CD8-positive, alpha-beta memory T cell (primary cell): ENCODE measurements at places on chromosomes 3 and 15. TPM values are rescaled to one million over a fixed set of nuclear protein-coding genes. Genes with fewer than 3 reads are reported as not detected.

- H3K27ac ChIP-seq = no peak overlapping the region
- no peaks in the 10 kb centered on the region for H3K4me1 ChIP-seq
- DNase-seq = no peak
- no peaks in the 10 kb centered on the region for H3K27me3 ChIP-seq
- no peaks in the 10 kb centered on the region for H3K36me3 ChIP-seq
These were observed 46.1 kb downstream of the GPR176 start for GRCh38 chr15:39873978-39874377.

Gene XCR1
- total RNA-seq = not detected

DNA sequence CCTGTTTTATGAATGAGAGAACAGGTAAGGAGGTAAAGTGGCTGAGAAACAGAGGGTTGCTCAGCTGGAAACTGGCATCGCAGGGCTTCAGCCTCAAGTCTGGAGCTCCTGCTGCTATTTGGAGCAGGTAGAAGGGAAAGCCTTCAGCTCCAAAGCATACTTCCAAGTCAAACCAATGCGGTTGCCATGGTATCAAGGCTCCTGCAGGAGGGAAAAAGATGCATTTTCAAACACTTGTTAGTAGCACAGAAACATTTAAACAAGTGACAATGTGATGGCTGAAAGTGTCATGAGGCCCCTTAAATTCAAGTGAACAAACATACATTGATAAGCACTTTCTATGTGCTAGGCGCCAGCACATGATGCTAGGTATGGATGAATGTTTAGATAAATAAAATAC, 60.4 kb downstream of the RYR3 start:
- H3K4me3 ChIP-seq = no peak overlapping the region
- no peaks in the 10 kb centered on the region for H3K27me3 ChIP-seq
- no peak overlapping the region for H3K27ac ChIP-seq
- no peaks in the 10 kb centered on the region for H3K36me3 ChIP-seq
- no peak for DNase-seq

GRCh38 chr3:149936812-149937230, 33.9 kb downstream of the PFN2 start:
- no peaks in the 10 kb centered on the region for H3K27me3 ChIP-seq
- H3K4me3 ChIP-seq = no peak overlapping the region
- no peak overlapping the region for H3K27ac ChIP-seq

- H3K36me3 ChIP-seq = no peaks in the 10 kb centered on the region
- H3K27ac ChIP-seq = no peak overlapping the region
- H3K4me1 ChIP-seq = no peaks in the 10 kb centered on the region
- no peak for DNase-seq
These were observed 70.4 kb downstream of the THSD4 start for GRCh38 chr15:71185706-71186105.

GRCh38 chr15:66748708-66749035, 46.6 kb downstream of the SMAD6 start:
- H3K27ac ChIP-seq = no peak overlapping the region
- H3K36me3 ChIP-seq = no peaks in the 10 kb centered on the region
- no peak overlapping the region for H3K4me3 ChIP-seq
- no peaks in the 10 kb centered on the region for H3K4me1 ChIP-seq
- no peak for DNase-seq
- no peaks in the 10 kb centered on the region for H3K27me3 ChIP-seq

GRCh38 chr3:115658337-115659181, 35.2 kb downstream of the GAP43 start:
- H3K4me3 ChIP-seq = peak overlapping the region; percentile 67
- no peaks in the 10 kb centered on the region for H3K36me3 ChIP-seq
- H3K27ac ChIP-seq = peak overlapping the region; percentile 84
- DNase-seq = peak; percentile 73

DNA sequence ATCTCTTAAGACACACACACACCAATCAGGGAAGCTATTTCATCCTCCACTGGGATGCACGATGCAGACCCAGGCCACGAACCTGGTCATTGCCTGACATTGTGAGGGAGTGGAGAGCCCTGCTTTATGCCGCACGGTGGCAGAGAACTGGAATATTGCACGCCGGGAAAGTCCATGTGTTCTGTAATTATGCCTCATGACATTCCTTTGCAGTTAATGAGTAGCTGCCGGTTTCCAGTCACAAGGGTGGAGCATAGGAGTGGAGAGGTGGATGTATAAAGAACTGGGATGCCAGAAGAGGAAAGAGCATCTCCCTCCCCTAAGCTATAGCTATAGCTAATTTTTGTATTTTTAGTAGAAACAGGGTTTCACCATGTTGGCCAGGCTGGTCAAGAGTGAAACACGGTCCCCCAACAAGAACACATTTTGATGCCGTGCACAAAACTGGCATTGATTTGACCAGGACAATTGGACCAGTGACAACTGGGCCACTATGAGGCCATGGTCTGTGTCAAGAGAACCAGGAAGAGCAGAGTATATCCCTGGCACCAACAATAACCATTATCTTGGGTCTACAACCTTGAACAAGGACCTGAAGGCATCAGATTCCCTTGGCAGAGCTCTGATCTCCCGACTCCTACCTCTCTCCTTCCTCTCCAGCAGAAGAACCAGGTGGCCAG, 51.4 kb downstream of the SH3BP5 start:
- peaks cover 80% of the 10 kb centered on the region for H3K4me1 ChIP-seq
- H3K27me3 ChIP-seq = no peaks in the 10 kb centered on the region
- no peak overlapping the region for H3K27ac ChIP-seq
- no peak for DNase-seq
- H3K36me3 ChIP-seq = no peaks in the 10 kb centered on the region

GRCh38 chr3:11930084-11930483, 74.1 kb upstream of the SYN2 start:
- no peak overlapping the region for H3K27ac ChIP-seq
- DNase-seq = no peak
- H3K27me3 ChIP-seq = no peaks in the 10 kb centered on the region

DNA sequence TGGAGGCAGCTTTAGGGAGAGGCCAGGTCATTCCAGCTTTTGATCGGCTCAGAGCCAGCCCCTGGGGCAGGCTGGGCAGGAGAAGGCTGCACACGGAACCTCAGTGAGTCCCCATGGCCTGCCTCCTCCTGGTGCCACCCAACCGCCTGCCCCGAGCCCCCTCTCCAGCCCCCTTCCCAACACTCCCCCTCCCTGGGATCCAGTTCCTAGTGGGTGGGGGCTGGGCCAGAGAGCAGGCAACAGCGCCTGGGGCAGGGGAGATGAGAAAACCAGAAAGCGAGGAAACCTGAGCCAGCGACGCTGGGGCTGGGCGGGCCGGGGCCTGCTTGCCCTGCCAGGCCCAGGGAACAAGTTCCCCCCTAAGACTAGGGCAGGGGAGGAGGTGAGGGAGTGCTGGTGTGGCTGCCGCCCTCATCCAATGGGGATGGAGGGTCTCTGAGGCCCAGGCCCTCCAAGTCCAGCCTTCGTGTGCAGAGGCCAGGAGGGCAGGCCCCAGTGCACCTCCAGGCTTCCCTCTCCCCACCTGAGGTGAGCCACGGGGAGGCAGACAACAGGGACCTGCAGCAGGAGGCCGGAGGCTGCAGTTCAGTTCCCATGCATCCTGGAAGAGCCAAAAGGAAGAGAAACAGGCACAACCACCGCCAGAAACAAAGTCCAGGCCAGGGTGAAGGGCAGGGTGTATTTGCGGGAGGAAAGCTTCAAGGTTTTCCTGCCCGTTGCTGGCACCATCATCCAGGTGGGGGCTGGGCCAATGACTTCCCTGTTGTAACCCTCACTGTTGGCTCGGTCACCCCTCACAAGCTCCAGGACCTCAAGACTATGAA, 4.0 kb upstream of the SEMA3F start:
- peaks cover 12% of the 10 kb centered on the region for H3K4me1 ChIP-seq
- H3K4me3 ChIP-seq = no peak overlapping the region
- no peaks in the 10 kb centered on the region for H3K36me3 ChIP-seq
- H3K27me3 ChIP-seq = peaks cover 18% of the 10 kb centered on the region

DNA sequence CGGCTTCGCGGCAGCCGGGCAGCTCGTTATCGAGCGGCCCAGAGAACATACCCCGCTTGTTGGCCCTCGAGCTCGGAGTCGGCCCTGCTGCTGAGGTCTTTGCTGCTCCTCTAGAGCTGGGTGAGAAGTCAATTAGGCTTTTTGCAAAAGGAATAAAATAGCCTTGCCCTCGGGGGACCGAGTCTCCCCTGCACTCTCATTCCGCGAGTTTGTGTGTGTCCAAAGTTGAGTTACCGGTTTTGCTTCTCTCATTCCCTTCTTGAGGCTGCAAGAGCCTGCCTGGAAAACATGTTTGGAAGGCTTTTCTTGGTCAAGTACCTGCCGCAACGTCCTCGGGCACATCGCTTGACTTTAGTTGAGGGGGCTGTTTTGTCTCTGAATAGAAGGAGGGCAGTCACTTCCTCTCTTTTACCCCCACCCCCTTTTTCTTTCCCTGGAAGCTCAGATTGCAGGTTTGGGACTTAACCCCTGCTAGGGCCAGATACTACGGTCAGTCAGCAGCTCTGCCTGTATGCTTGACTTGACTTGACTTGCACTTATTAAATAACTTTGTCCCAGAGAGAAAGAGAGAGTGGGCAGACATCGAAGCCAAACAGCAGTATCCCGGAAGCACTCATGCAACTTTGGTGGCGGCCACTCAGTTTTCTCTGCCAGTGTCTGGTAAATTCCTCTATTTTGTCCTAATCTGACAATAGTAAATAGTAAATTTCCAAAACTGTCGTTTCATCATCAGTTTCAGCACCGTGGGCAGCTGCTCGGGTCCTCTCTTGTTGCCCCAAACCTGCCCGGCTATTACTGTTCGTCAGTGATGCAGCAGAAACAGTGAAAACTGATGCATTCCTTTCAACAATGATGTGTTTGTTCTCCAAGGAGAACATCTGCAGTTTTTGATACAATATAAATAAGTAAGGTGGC, 609 bp downstream of the RNF13 start:
- H3K27me3 ChIP-seq = no peaks in the 10 kb centered on the region
- H3K4me1 ChIP-seq = peaks cover 37% of the 10 kb centered on the region
- DNase-seq = no peak
- H3K36me3 ChIP-seq = no peaks in the 10 kb centered on the region
- peak overlapping the region; percentile 88 for H3K27ac ChIP-seq

- no peak for DNase-seq
- H3K4me1 ChIP-seq = no peaks in the 10 kb centered on the region
- no peaks in the 10 kb centered on the region for H3K27me3 ChIP-seq
- no peak overlapping the region for H3K27ac ChIP-seq
- no peak overlapping the region for H3K4me3 ChIP-seq
These were observed 175.2 kb downstream of the LSAMP start for GRCh38 chr3:116270056-116270455.

- H3K4me1 ChIP-seq = no peaks in the 10 kb centered on the region
- no peak for DNase-seq
- no peaks in the 10 kb centered on the region for H3K27me3 ChIP-seq
- H3K36me3 ChIP-seq = no peaks in the 10 kb centered on the region
- H3K4me3 ChIP-seq = no peak overlapping the region
These were observed 5.8 kb downstream of the ISLR start for GRCh38 chr15:74179101-74179841.

Gene CDC25A
- total RNA-seq = 58.8 TPM
